Melanocyte of skin (primary cell): ENCODE measurements at places on chromosomes 7 and 10. TPM values are rescaled to one million over a fixed set of nuclear protein-coding genes. Genes with fewer than 3 reads are reported as not detected.

Gene LEP
- not detected in 2 replicates for total RNA-seq

Gene FAM149B1
- 10.0 and 18.9 TPM in 2 replicates for total RNA-seq

Gene NXPH1
- total RNA-seq: not detected in 2 replicates

Gene AS3MT
- total RNA-seq: 9.6 and 12.7 TPM in 2 replicates

Gene CLCN1
- total RNA-seq: not detected in 2 replicates

Gene PNLIPRP1
- total RNA-seq: not detected in 2 replicates

Gene MCM10
- 21.1 and 21.3 TPM in 2 replicates for total RNA-seq

Gene SMO
- total RNA-seq: 13.3 and 14.0 TPM in 2 replicates

Gene SEMA4G
- 1.7 and 2.2 TPM in 2 replicates for total RNA-seq

Gene ATP5MK
- total RNA-seq: 231 and 294 TPM in 2 replicates

Gene GIMAP2
- 3.1 and 7.0 TPM in 2 replicates for total RNA-seq

Gene AOAH
- under 0.01 TPM in 1 of 2 replicates, not detected in the other for total RNA-seq
